ENCODE measurements at places on chromosomes 1 and 21.

DNA sequence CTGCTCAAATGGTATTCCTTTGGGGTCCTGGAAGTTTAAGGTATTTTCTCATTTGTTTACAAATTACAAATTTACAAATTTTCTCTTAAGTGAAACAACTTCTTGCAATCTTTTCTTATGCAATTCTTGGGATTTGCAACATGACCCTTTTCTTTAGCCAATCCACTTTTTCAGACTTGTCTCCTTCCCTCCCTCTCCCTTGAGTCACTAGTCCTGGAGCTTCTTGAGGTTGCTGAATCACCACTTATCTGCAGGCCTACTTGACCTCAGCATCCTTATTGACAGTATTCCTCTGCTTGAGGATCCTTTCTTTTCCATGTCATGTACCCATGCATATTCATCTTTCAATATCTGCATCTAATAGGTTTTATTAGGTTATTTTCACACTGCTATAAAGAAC is 302.8 kb upstream of the ADAMTS5 start:
- no peak for DNase-seq

DNA sequence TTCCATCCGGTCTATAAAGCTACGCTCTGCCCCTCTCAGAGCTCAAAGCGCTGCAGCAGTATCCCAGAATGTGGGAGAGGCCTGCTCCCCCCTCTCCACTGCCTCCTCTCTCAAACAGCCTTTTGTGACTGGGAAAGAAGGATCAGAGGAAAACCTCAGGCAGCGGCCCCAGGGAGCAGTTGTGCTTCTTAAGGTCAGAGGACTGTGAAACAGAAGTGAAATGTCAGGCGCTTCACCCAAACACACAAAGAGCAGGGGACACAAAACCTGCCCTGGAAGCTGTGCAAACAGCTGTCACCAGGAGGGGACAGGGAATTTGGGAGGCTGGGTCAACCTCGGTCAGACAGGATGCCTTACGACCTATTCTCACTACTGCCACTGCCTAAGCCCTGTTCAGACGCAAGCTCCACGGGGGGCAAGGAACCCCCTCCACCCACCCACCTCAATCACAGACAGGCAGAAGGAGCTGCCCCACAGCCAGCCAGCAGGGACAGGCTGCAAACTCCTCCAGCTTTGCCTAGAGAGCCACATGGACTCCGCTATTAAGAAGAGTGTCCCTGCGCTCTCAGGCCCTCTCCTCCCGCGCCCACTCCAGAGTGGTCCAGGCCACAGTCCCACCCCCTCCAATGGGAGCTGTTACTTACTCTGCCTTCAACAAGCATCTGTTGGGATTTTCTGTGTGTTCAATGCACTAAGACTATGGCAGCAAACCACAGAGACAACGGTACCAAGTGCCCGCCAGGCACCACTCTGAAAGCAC is 14.6 kb downstream of the SSBP3 start:
- DNase-seq, result no peak

GRCh38 chr1:93701629-93702028 is 20.0 kb upstream of the BCAR3 start:
- DNase-seq, result no peak

DNA sequence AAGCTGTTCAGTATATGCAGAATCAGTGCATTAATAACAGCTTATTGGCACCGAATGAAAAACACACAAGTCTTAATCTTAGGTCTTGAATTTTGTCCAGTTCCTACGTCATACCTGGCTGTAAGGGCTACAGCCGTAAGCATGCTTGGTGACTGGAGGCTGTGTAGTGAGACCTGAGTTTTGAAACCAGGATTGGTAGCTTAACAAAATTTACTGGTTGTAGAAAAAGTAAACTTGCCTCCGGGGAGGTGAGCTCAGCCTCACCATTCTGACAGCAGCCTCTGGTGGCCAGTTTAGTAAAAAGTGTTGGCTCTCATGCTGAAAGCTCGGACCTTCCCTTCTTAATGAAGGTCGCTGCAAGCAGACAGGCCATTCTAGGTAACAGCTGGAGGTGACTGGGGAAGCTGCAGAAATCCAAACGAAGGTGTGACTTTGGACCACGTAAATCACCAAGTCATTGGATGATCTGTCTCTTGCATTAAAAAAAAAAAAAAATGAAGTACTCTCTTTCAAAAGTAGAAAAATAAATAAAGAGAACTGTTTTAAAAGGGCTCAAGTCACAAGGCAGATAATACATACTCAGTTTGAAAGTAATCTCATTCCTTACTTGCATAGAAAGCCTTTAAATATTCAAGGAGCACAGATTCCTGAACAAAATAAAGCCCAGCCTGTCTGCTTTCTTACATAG is 48.9 kb downstream of the HLCS start:
- no peak for DNase-seq

GRCh38 chr1:215887627-215888026 is 320.5 kb downstream of the KCTD3 start:
- no peak for DNase-seq

GRCh38 chr1:18814425-18814824 is 45.0 kb downstream of the TAS1R2 start:
- DNase-seq, result no peak

DNA sequence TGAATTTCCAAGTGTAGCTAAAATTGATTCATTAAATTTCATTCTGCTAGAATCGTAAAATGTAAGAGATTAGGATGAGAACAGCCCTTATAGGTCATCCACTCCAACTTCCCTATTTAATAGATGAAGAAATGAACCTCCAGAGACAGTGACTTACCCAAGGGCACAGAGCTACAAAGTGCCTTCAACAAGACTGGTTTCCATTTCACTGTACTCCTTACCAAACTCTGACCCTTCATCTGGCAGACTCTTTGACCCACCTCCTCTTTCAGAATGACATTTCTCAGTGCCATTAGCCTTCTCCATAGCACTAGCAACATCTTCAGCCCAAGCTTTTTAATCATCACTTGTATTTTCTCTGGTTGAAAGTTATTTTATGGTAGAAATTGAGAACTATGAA is 161.3 kb downstream of the NEK7 start:
- DNase-seq, result no peak

DNA sequence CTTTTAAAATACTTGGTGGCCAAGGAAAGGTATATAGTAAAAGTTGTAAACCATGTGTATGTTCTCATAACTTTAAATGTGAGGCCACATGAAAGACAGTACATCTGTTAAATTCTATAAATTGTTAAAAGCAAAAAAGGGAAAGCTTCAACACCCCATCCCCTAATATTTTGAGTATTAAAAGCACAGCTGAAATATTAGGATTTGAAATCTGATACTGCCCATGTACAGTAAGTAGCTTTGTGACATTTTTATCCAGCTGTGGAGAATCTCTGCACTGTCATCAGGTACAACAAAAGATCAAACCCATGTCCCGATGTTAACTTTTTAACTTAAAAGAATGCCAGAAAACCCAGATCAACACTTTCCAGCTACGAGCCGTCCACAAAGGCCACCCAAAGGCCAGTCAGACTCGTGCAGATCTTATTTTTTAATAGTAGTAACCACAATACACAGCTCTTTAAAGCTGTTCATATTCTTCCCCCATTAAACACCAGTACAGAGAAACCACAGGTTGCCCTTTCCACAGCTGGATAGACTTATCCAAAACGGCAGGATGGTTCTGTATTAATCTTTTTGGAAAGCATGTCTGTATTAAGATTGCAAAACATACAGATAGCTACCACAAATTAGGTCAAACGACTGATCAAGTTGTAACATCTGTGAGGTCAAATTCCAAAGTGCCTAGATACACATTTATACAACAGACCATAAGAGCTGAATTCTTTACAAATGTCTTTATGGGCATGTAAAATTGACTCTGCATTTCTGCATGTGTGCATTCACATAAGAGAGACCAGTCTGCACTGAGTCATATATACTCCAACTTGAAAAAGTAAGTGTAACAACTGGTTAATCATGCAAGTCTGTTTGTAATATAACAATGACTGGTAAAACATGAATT is 5.2 kb downstream of the IRF2BP2 start:
- DNase-seq, result no peak

DNA sequence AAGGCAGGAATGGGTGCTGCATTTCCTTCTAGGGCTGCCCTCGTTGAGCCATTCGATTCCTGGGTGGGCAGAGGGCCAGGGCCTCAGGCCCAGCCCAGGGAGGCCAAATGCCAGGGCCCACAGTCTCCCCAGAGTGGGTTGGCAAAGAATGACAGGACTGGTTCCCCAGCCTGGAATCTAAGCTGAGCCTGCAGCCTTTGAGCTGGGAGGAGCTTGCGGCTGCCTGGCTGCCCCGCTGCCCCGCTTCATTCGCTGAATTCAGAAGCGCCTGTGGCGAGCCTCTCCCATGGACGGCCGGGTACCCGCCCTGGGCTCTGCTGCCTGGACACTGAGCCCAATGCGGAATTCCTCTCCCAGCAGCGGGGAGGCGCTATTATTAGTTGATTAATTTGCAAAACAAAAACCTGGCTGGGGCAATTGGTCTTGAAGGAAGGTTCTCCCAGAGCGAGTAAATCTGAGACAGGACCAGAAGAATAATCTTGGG is 32.3 kb upstream of the TARDBP start:
- no peak for DNase-seq

GRCh38 chr1:33685256-33685655 is 178.6 kb upstream of the HMGB4 start:
- no peak for DNase-seq

GRCh38 chr1:119966020-119966419 is 69.7 kb upstream of the ADAM30 start:
- DNase-seq, result no peak

GRCh38 chr1:31691951-31692350 is 11.9 kb downstream of the COL16A1 start:
- DNase-seq, result no peak

- no peak for DNase-seq
Measured at GRCh38 chr1:200901796-200902444, 7.2 kb downstream of the INAVA start.

- DNase-seq, result no peak
Measured at GRCh38 chr1:235397733-235398132, 30.5 kb downstream of the TBCE start.

DNA sequence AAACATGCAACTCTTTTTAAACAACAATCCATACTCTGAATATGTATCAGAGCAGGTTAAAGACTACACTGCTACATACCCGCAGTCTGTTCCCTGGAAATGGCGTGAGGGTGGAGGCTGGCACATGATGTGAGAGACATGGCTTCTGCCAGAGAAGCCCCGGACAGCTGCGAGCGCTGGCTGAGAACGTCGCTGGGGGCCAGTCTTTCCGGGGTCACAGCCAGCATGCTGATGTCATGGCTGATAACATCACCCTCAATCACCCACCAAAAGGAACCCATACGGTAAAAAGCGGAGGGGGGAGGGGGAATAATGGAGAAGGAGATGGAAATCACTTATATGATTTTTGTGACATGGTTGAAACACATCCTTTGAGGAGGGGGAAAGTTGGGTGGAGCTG is 29.1 kb downstream of the C1orf198 start:
- DNase-seq, result no peak

GRCh38 chr1:10337436-10337835 is 61.4 kb upstream of the PGD start:
- no peak for DNase-seq

- DNase-seq, result no peak
Measured at GRCh38 chr1:23964235-23964668, 4.6 kb downstream of the PNRC2 start.

DNA sequence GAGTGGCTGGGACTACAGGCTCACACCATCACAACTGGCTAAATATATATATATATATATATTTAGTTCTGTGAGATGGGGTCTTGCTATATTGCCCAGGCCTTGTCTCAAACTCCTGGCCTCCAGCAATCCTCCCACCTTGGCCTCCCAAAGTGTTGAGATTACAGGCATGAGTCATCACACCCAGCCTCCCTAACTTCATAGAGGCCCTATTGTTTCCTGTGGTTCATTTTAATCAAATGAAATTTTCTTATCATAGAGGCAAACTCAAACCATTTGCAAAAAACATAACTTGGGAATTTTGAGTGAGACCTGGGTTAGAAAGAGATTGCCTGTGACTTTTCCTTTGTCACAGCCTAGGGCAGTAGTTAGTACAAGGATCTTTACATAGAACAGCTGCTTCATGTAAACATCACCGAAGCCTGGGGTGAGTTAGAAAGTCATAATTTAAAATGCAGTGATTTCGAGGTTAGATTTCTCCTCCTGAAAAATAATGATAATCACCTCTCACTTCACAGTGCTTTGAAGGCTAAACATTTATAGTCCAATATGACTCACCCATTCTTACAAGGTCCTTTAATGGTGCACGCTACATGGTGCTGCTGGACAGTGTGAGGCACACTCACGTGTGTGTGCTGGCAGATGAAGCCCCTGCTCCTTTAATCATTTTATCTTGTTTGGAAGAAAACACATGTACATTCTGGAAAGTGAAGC is 188.9 kb downstream of the RHOU start:
- no peak for DNase-seq

- DNase-seq, result no peak
Measured at GRCh38 chr21:16071092-16071491, 341.3 kb downstream of the USP25 start.

- no peak for DNase-seq
Measured at GRCh38 chr1:62294261-62294660, 25.0 kb downstream of the KANK4 start.

DNA sequence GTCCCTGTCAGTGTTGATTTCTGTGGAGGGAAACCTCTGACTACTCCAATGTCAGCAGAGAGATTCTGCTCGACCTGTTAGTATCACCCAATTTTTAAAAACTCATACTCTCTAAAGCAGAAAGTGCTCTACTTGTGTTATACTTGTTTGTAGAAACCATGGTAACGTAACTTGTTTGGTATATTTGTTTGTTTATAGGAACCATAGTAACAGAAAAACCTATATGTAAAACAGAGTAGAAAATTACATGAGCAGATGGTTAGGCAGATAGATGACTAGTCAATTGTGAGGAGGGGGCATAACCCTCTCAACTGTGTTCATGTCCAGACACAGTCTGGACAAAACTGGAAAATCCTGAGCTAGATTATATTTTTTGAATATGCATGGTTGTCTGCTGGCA is 6.7 kb downstream of the TRIM45 start:
- DNase-seq, result no peak

- DNase-seq, result no peak
Measured at GRCh38 chr1:39127513-39127912, 77.0 kb upstream of the MACF1 start.

- DNase-seq, result no peak
Measured at GRCh38 chr21:29526545-29526944, 227.8 kb downstream of the BACH1 start.

- peak; percentile 76 for DNase-seq
Measured at GRCh38 chr1:39098546-39099250, 72.5 kb downstream of the NDUFS5 start.

- no peak for DNase-seq
Measured at GRCh38 chr1:222124602-222125001, 382.7 kb upstream of the DUSP10 start.

- no peak for DNase-seq
Measured at GRCh38 chr1:109928591-109929111, 18.0 kb downstream of the CSF1 start.

Data from CD4-positive, alpha-beta T cell treated with Interleukin-6 at 100 ng/mL for 8 hours (primary cell).